ENCODE measurements at places on chromosomes 7 and 10.

GRCh38 chr10:43138757-43139241 is 554 bp downstream of the CSGALNACT2 start:
- peak; percentile 51 for ATAC-seq

- ATAC-seq, result no peak
These were observed 17.2 kb upstream of the FGFR2 start for GRCh38 chr10:121615435-121615793.

- ATAC-seq, result no peak
These were observed 117.7 kb upstream of the PTPRZ1 start for GRCh38 chr7:121755286-121755685.

- ATAC-seq, result no peak
These were observed 205.6 kb downstream of the GRID1 start for GRCh38 chr10:86160890-86161585.

DNA sequence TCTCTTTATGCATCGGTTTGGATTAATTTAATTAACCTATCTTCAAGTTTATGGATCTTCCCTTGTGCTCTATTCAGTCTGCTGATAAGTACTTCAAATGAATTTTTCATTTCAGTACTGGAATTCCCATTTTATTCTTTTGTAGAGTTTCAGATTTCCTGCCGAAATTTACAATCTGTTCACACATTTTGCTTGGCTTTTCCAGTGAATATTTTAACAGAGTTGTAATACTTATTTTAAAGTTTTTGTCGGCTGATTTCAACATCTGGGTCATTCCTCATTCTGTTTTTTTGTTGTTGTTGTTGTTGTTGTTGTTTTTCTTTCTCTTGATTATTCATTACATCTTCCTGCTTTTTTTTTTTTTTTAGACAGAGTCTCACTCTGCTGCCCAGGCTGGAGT is 89.9 kb upstream of the KCNMA1 start:
- ATAC-seq, result no peak

DNA sequence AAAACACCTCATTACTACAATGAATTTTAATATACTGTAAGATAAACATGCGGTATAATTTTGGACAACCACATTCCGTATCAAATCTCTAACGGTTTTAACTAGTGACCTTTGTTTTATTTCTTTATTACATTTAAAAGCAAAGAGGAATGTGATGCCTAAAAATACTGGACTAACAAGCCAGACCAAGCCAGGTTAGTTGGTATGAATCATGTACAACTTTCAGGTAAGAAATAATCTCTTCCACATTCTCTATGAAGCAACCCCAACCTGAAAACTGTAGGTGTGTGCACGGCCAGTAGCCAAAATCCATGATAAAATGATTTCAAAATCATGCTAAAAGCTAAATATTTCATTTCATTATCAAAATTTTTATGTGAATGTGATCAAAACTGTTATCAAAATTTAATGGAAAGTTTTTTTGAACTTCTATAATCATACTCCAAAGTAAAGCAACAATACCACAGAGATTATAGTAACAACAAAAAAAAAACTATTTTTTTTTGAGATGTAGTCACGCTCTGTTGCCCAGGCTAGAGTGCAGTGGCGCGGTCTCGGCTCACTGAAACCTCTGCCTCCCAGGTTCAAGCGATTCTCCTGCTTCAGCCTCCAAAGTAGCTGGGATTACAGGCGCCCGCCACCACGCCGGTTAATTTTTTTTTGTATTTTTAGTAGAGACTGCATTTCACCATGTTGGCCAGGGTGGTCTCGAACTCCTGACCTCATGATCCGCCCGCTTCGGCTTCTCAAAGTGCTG is 127.2 kb downstream of the NRBF2 start:
- ATAC-seq, result no peak

GRCh38 chr10:22999942-23000341 is 72.1 kb downstream of the ARMC3 start:
- ATAC-seq, result no peak

All from SK-N-SH treated with all-trans-retinoic acid at 6 μM for 48 hours (cell line).